Activated T-cell treated with anti-CD3 and anti-CD28 coated beads for 24 hours (primary cell): ENCODE measurements at places on chromosomes 3 and 15.

- no peak for DNase-seq
These were observed 50.5 kb upstream of the CSPG4 start for GRCh38 chr15:75763137-75763611.

- DNase-seq: no peak
These were observed 170.3 kb downstream of the ZPLD1 start for GRCh38 chr3:102605153-102605552.

GRCh38 chr3:195736866-195737490 lies 16.2 kb downstream of the MUC20 start:
- DNase-seq: no peak

GRCh38 chr15:70469651-70470555 lies 293.5 kb downstream of the UACA start:
- DNase-seq: no peak

DNA sequence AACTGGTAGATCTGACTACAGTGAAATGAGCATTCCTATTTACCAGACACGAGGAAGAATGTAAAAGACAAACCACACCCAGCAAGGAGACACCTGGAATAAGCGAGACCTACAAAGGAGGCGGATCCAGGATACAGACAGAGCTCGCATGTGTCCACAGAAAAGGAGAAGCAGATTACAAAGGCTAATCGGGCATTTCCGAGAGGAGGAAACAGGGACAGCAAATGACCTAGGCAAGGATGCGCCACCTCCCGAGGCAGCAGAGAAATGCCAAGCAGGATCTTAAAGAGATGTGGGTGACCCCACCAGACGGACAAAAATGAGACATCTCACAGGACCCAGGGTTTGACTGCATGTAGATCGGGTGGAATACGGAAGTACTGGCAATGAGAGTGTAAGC lies 63.2 kb upstream of the IQSEC1 start:
- no peak for DNase-seq

DNA sequence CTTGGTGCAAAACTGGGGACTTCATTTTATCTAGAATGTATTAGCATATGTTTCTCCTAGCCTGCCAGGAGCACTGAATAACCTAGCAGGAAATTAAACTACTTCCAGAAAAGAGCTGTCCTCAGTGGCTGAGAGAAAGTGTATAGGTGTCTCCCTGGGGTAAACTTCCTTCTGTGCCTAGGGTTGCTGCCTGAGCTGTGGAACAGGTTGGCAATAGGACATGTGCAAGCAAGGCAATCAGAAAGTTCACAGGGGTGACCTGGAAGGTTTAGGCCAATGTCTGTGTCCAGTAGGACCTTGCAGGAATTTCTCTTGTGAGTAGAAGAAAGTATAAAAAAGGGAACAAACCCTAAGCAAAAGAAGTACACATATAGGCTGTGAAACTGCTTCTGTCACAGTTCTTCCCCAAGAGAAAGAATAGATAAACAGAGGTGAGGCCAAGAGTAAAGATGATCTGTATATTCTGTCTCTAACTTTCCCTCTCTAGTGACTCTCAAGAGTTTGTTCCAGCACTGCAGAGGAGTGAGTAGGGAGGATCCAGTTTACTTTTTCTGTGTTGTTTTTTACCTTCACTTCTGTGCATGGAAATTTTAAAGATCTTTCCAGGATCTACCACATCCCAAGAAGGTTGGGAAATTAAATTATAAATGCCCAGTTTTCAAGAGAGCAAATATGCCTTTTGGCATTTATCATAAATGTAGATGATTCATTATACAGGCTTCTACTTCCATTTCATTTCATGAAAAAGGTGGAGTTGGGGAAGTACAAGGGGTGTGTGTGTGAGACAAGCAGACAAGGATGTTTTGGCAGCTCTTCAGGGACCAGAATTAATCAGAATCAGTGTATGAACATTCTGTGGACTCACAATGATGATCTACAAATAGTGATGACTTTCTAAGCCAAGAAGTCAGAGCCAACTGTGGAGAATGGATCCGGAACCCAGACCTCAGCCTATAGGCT lies 155.2 kb downstream of the RBPMS2 start:
- DNase-seq: no peak
